ENCODE measurements at places on chromosomes 2 and 18.

- no peak for DNase-seq
- no peak overlapping the region for H3K27ac ChIP-seq
- H3K4me3 ChIP-seq, result no peak overlapping the region
- no peaks in the 10 kb centered on the region for H3K4me1 ChIP-seq
- no peaks in the 10 kb centered on the region for H3K27me3 ChIP-seq
- H3K36me3 ChIP-seq, result no peaks in the 10 kb centered on the region
These were observed 125.8 kb upstream of the CDH19 start for GRCh38 chr18:66729442-66730239.

DNA sequence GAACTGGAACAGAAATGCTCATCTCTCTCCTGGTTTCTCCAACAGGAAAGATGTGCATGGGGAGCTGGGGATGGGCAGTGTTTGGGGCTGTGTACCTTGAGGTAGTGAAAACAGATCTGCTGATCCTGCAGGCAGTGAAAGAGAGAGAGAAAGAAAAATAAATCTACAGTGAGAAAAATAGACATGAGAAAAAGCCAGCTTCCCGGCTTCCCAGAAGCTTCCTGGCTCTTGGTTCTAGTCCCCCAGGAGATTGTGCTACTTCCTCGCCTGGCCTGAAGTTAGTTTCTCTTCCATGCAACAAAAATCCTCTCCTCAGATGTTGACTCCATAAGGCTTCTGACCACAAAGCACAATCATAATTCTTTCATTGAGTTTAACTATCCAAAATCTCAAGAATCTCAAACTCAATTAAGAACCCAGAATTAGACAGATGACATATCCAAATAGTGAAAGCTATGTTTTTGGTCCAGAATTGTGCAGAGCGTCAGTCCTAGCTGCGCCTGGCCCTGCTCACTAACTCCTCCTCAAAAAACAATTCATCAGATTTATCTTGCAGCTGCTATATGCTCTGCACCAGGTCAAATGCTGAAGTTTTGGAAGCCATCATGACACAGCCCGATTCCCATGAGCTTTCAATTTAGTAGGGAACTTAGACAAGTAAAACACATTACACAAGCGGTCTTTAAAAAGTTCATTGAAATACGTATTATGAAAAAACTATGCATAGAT, 20.1 kb upstream of the NAB1 start:
- no peaks in the 10 kb centered on the region for H3K36me3 ChIP-seq
- no peaks in the 10 kb centered on the region for H3K27me3 ChIP-seq
- no peak overlapping the region for H3K27ac ChIP-seq
- no peak overlapping the region for H3K4me3 ChIP-seq
- no peak for DNase-seq

GRCh38 chr2:199463708-199464605, 6.2 kb upstream of the SATB2 start:
- no peak overlapping the region for H3K4me3 ChIP-seq
- no peak overlapping the region for H3K27ac ChIP-seq
- peaks cover 18% of the 10 kb centered on the region for H3K27me3 ChIP-seq
- H3K36me3 ChIP-seq, result no peaks in the 10 kb centered on the region
- H3K4me1 ChIP-seq, result no peaks in the 10 kb centered on the region

GRCh38 chr2:156883804-156884203, 373.7 kb upstream of the GALNT5 start:
- DNase-seq, result no peak
- no peak overlapping the region for H3K4me3 ChIP-seq
- no peaks in the 10 kb centered on the region for H3K27me3 ChIP-seq
- no peak overlapping the region for H3K27ac ChIP-seq

- no peak for DNase-seq
- no peak overlapping the region for H3K4me3 ChIP-seq
- no peaks in the 10 kb centered on the region for H3K36me3 ChIP-seq
- no peaks in the 10 kb centered on the region for H3K4me1 ChIP-seq
- H3K27me3 ChIP-seq, result peaks cover 2% of the 10 kb centered on the region
- H3K27ac ChIP-seq, result no peak overlapping the region
These were observed 122.2 kb upstream of the ZEB2 start for GRCh38 chr2:144642131-144642530.

DNA sequence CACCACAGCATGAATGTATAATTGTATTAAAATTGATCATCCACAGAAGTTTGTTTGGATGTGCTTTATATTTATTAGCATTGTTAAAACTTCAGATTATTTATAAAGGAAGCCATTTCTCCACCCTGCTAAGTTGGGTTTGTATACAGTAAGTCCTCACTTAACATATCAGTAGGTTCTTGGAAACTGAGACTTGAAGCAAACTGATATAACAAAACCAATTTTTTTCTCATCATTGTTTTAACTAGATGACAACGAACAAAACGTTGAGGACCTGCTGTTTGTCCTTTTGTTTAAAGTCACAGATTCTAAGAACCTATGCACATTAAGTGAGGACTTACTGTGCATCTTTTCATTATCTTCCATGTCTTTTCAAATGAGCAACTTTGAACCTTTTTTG, 17.1 kb downstream of the C2orf69 start:
- H3K36me3 ChIP-seq, result peaks cover 3% of the 10 kb centered on the region
- no peaks in the 10 kb centered on the region for H3K4me1 ChIP-seq
- DNase-seq, result no peak
- H3K27ac ChIP-seq, result no peak overlapping the region
- H3K27me3 ChIP-seq, result no peaks in the 10 kb centered on the region

GRCh38 chr2:1052771-1053191, 102.1 kb downstream of the SNTG2 start:
- no peak overlapping the region for H3K4me3 ChIP-seq
- no peak for DNase-seq
- no peaks in the 10 kb centered on the region for H3K36me3 ChIP-seq
- no peaks in the 10 kb centered on the region for H3K4me1 ChIP-seq
- H3K27me3 ChIP-seq, result no peaks in the 10 kb centered on the region
- H3K27ac ChIP-seq, result no peak overlapping the region

DNA sequence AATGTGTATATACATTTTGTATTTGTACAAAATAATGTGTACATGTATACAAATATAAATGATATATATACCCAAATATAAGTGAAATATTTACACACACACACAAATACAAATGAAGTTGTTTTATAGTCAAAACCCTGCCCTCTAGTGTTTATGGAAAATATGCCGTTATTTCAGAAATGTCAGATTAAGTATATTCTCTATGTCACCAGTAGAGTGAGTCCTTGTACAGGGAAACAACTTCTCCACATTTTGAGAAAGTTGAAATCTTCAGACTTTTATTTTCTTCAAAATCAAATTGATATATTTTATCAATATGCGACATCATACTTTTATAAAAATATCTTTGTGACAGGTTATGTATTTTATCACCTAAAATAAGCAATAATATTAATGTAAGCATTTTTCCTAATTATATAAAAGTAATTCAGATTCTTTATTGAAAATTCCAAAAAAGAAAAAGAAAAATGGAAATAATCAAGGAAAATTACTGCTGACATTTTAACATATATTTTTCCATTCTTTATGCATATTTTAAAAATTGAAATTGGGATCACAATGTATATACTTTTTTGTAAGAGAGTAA, 22.4 kb downstream of the ARL6IP6 start:
- no peaks in the 10 kb centered on the region for H3K4me1 ChIP-seq
- no peaks in the 10 kb centered on the region for H3K27me3 ChIP-seq
- no peak overlapping the region for H3K27ac ChIP-seq
- DNase-seq, result no peak

DNA sequence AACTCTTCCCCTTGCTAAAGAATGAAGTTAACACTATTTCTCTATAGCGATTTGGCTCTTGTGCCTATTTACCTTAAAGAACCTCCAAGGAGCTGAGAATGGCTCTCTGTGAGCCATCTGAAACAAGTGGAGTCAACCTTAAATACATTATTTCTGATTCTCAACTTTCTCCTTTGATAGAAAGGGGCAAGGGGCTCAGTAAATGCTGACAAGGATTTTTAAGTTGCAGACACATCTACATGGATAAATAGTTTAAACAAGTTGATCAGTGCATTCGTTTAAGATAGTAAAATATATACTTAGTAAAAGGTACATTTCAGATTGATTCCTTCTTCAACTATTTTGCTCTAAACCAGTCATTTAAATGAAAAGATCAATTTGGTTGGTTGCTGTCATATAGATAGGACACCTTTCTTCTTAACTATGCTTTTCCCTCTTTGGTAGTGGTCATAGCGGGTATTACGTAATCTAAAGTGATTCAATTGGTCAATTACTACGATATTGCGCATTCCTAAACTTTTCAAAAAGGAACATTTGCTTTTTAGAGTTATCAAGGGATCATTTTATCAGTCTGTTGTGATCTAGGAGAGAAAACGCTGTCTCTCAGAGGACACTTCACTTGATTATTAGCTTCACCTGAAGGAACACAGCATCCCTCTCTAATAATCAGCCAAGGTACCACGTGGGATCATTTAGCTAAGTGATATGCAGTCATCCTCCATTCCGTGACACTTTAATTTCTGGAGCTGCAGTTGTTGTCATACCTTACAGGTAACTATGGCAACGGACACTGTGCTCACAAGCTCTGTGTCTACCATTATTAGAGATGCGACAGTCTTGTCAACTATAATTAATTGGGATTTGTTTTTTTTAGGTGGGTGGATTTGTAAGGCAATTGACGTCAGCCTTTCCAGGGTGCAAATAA, 50.9 kb upstream of the KCNE4 start:
- no peaks in the 10 kb centered on the region for H3K36me3 ChIP-seq
- peaks cover 4% of the 10 kb centered on the region for H3K27me3 ChIP-seq
- no peaks in the 10 kb centered on the region for H3K4me1 ChIP-seq
- no peak overlapping the region for H3K4me3 ChIP-seq
- H3K27ac ChIP-seq, result no peak overlapping the region

DNA sequence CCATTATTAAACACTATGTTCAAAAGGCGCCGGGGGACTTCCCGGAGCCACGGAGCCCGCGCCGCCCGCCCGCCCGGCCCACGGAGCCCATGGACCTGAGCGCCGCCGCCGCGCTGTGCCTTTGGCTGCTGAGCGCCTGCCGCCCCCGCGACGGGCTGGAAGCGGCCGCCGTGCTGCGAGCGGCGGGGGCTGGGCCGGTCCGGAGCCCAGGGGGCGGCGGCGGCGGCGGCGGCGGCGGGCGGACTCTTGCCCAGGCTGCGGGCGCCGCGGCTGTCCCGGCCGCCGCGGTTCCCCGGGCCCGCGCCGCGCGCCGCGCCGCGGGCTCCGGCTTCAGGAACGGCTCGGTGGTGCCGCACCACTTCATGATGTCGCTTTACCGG, 197 bp downstream of the GDF7 start:
- H3K27me3 ChIP-seq, result peaks cover 22% of the 10 kb centered on the region
- H3K27ac ChIP-seq, result no peak overlapping the region
- no peak for DNase-seq
- peaks cover 13% of the 10 kb centered on the region for H3K4me1 ChIP-seq

- H3K4me3 ChIP-seq, result peak overlapping the region; percentile 27
- H3K27ac ChIP-seq, result no peak overlapping the region
- H3K27me3 ChIP-seq, result no peaks in the 10 kb centered on the region
- H3K4me1 ChIP-seq, result peaks cover 20% of the 10 kb centered on the region
These were observed 6.3 kb downstream of the STARD7 start for GRCh38 chr2:96202152-96202854.

GRCh38 chr2:204628926-204629712, 83.8 kb downstream of the PARD3B start:
- no peaks in the 10 kb centered on the region for H3K27me3 ChIP-seq
- no peak overlapping the region for H3K27ac ChIP-seq
- DNase-seq, result no peak
- no peak overlapping the region for H3K4me3 ChIP-seq

DNA sequence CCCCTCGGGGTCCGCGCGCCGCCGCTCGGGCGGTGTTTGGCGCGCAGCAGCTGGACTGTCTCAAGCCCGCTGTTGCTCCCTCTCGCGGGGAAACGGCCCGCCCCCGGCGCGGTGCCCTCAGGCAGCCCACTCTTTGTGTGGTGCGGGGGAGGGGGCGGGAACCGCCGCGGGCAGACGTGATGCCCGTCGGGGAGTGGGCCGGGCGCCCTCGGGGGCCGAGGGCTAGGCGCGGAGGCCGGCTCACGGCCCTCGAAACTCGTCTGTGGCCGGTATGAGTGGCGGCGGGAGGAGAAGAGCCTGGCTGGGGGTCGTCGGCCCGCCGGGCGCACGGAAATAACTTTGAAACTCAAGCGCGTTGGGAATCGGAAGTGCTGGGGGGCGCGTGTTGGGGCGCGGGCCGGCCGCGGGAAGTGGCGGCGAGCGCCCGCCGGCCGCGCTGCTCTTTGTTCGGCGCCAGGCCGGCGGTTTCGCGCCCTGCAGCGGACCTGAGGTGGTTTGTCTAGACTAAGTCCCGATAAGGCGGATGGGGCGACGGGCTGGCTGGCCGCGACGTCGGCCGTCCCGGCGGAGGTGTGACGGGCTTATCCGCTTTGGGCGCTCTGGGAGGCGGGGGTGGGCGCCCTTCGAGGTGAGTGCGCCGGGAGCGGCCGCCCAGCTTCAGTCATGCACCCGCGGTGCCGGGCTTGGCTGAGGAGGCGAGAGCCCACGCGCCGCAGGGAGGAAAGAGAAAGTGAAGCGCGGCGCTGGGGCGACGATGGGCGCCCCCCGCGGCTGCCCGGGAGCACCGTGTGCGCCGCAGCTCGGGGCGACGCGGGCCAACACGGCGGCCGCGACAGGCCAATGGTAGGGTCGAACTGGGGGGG, 679 bp downstream of the PTMA start:
- H3K4me3 ChIP-seq, result peak overlapping the region; percentile 86
- peak overlapping the region; percentile 91 for H3K27ac ChIP-seq

- no peaks in the 10 kb centered on the region for H3K36me3 ChIP-seq
- no peak overlapping the region for H3K27ac ChIP-seq
- DNase-seq, result no peak
- no peak overlapping the region for H3K4me3 ChIP-seq
- no peaks in the 10 kb centered on the region for H3K27me3 ChIP-seq
- no peaks in the 10 kb centered on the region for H3K4me1 ChIP-seq
These were observed 89.9 kb downstream of the GULP1 start for GRCh38 chr2:188381614-188382013.

GRCh38 chr2:215644233-215644897, 208.5 kb upstream of the FN1 start:
- H3K27ac ChIP-seq, result no peak overlapping the region
- H3K4me1 ChIP-seq, result no peaks in the 10 kb centered on the region

GRCh38 chr2:163368655-163369054, 367.2 kb downstream of the FIGN start:
- H3K36me3 ChIP-seq, result no peaks in the 10 kb centered on the region
- H3K4me3 ChIP-seq, result no peak overlapping the region
- H3K27ac ChIP-seq, result no peak overlapping the region
- H3K27me3 ChIP-seq, result no peaks in the 10 kb centered on the region

DNA sequence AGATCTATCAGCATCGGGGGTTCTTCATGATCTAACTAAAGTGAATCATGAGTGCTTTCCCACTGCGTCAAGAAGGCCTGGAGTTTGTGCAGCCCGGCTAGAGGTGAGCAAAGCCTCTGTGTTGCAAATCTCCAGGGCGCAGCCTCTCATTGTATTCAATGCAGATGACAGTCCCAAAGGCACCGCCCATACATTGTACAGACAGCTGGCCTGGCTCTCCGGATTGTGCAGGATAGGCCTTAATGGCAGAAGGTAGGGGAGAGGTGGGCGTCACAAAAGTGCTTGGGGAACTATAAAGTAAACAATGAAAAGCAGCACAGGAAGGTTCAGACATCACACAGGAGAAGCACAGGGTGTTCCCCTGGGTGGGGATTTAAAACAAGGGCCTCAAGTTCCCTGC, 907 bp upstream of the GYPC start:
- H3K4me1 ChIP-seq, result peaks cover 29% of the 10 kb centered on the region
- H3K4me3 ChIP-seq, result no peak overlapping the region
- no peaks in the 10 kb centered on the region for H3K36me3 ChIP-seq
- DNase-seq, result no peak

Data from GM12878 (cell line).